ENCODE measurements at places on chromosomes 5 and 9. TPM values are rescaled to one million over a fixed set of nuclear protein-coding genes. Genes with fewer than 3 reads are reported as not detected.

Gene ABCA1
- total RNA-seq, result 23.9 TPM

Gene TMEM252
- not detected for total RNA-seq

Gene PLAA
- total RNA-seq, result 21.6 TPM

Gene GDF9
- total RNA-seq, result 0.36 TPM

Gene SERF1B
- 10.9 TPM for total RNA-seq

Gene TMEM174
- not detected for total RNA-seq

Gene PLAC8L1
- total RNA-seq, result 0.52 TPM

Gene PCA3
- total RNA-seq, result not detected

Gene IL3
- total RNA-seq, result not detected

Gene FGF1
- total RNA-seq, result 0.88 TPM

Gene AHRR
- 1.1 TPM for total RNA-seq

Gene GPR150
- not detected for total RNA-seq

Gene INSL6
- total RNA-seq, result not detected

Gene C6
- total RNA-seq, result not detected

GRCh38 chr9:33620738-33621439, 96.8 kb downstream of the ANKRD18B start:
- ATAC-seq, result peak; percentile 93

GRCh38 chr5:173144200-173145176, at the start of gene BNIP1:
BNIP1 (plus strand) TSS chr5:173144531; CDS start chr5:173144546, 15 bp downstream.
- ATAC-seq, result peak; percentile 100

- ATAC-seq, result no peak
Measured at GRCh38 chr5:144378681-144379080, 208.0 kb downstream of the KCTD16 start.

DNA sequence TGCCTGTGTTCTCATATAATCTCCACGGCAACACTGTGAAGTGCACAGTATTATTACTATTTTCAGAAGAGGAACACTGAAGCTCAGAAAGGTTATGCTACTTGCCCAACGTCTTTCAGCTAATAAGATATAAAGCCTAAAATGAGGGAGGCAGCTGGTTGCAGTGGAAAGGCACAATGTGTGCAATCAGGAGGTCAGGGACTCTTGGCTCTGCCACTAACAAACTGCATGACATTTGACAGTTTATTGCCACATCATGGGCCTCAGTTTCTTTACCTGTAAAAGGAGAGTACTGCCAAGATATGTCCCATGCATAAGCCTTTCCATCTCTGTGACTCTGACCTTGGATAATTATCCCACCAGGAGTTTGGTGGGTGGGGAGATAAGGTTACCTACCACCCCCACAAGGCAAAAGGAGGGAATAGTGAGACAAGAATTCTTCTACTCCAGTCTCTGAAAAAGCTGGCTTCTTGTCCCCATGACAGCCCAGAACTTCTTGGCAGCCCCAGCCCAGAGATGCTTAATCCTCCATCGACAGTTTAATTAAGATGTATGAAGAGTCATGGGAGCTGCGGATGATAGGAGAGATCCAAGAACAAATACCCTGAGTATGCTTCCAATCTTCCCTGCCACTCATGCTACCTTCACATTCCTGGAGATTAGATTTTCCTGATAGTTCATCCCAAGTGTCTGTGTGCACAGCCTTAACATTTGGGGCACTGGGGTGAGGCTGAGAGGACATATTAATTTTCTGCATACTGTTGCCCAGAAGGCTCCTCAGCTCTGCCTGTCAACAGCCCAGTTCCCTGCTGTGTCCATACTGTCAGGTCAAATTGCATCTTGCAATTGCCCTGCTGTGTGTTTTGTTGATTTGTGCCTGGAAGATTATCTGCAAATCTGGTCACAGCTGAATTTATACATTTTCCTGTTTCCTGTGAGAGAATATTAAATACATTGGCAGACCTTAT, 271.2 kb downstream of the FAM114A2 start:
- ATAC-seq, result no peak

- ATAC-seq, result peak; percentile 8
Measured at GRCh38 chr5:72251386-72251785, 68.7 kb downstream of the MRPS27 start.

GRCh38 chr9:30280229-30280900, 2104.1 kb upstream of the ACO1 start:
- ATAC-seq, result no peak

DNA sequence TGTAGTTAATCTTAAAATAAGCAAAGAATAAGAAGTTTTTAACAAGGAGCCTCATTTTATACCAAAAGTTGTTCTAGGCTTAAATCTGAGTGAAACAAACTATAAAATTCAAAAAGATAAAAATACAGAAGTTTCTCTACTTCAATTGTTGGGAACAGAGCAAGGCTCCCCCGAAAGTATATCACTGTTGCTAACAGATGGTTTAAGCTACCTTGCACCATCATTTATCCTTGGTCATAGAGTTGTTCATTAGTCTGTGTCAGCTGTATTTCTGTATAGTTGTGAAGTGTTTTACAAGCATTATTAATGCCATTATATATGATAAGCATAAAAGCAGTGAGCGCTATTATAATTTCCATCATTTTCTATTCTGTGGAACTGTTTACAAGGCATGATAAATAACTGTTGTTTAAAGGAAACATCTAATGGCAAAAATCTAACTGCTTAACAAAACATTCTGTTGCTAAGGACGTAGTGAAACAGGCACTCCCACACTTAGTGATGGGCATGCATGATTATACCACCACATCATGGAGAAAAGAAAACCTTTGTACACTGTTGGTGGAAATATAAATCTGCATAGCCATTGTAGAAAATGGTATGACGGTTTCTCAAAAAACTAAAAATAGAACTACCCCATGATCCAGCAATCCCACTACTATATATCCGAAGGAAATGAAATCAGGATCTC, 23.3 kb upstream of the ACO1 start:
- ATAC-seq, result no peak

GRCh38 chr9:92385477-92385876, 18.9 kb downstream of the OGN start:
- peak; percentile 22 for ATAC-seq

- no peak for ATAC-seq
Measured at GRCh38 chr9:123946101-123946821, 16.3 kb upstream of the DENND1A start.

GRCh38 chr5:178555771-178556211, 34.4 kb downstream of the COL23A1 start:
- no peak for ATAC-seq

GRCh38 chr5:164360589-164360988, 855.2 kb downstream of the MAT2B start:
- no peak for ATAC-seq

Measured in esophagus mucosa (tissue), 1 donor.